ENCODE measurements at places on chromosomes 3 and 15.

GRCh38 chr3:42117175-42118008, 26.2 kb downstream of the TRAK1 start:
- peak; percentile 35 for DNase-seq

DNA sequence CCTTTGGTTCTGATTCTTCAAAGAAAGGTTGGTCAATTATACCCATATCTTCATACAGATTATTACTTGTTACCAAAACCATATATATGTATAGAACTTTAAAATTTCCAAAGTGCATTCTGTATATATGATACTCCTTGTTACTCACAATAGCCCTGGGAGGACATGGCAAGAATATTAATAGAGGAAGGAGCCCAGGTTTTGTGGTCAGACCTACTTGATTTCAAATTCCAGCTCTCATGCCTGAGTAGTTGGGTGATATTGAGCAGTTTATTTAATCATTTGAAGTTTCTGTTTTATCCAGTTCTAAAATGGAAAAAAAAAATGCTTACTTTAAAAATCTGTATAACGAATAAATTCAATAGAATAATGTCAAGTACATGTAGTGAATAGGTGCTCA, 2.5 kb downstream of the IL1RAP start:
- DNase-seq, result peak; percentile 51

- DNase-seq, result no peak
Measured at GRCh38 chr3:14831916-14832450, 13.2 kb downstream of the FGD5 start.

GRCh38 chr3:59764171-59764570, 714.3 kb upstream of the CFAP20DC start:
- no peak for DNase-seq

GRCh38 chr3:141237701-141238521, 6.3 kb downstream of the PXYLP1 start:
- DNase-seq, result no peak

DNA sequence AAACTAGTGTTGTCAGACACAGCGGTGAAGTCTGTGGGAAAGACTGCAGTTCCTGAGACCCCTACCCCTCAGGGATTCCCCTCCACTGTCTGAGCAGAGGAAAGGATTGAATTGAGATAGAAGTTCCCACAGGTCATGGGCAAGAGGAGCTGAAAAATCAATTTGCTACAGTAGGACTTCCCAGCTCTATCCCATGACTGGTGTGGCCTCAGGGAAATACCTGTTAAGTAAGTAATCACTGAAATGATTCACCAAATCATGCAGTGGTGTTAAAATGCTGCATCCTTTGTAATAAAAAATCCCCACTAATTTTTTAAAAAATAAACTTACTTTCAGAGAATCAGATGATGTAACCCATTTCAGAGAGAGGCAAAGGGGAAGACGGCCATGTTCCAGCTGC, 45.0 kb upstream of the SPRED1 start:
- peak; percentile 83 for DNase-seq

DNA sequence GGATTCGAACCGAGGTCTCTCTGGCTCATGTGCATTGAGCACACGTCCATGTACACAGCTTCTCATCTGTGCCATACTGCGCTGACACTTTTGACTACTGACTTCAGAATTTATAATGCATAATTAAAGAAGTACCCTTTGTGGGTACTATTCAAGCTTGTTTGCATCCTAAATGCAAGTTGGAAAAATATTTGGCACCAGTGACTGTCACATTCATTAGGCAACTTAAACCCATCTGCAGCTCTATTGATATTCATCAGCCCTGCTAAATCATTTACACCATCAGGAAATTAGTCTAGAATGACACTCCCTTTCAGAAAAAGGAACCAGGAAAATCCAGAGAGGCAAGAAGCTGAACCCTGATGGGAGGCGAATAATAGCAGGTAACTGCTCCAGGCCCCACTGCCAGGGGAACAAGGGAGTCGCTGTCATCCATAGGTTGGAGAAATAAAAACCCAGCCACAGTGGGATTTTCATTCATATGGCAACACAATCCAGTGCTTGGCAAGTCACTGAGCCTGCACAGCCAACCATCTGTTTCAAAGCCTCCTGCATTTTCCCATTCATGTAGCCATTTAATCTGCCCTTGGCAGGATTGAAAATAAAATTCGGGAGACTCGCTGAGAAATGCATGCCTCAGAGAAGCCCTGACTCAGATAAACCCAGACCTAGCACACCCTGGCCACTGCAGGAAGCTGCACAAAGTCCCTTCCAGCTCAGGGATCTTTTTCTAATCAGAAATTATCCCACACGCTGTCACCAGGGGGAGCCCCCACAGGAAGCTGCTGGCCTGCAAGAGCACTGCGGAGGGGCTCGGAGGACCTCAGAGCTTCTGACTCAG, 103.0 kb upstream of the VEPH1 start:
- DNase-seq, result peak; percentile 58

GRCh38 chr15:37792351-37792750, 142.1 kb upstream of the TMCO5A start:
- peak; percentile 7 for DNase-seq

- DNase-seq, result no peak
Measured at GRCh38 chr3:107684431-107684925, 161.7 kb downstream of the BBX start.

DNA sequence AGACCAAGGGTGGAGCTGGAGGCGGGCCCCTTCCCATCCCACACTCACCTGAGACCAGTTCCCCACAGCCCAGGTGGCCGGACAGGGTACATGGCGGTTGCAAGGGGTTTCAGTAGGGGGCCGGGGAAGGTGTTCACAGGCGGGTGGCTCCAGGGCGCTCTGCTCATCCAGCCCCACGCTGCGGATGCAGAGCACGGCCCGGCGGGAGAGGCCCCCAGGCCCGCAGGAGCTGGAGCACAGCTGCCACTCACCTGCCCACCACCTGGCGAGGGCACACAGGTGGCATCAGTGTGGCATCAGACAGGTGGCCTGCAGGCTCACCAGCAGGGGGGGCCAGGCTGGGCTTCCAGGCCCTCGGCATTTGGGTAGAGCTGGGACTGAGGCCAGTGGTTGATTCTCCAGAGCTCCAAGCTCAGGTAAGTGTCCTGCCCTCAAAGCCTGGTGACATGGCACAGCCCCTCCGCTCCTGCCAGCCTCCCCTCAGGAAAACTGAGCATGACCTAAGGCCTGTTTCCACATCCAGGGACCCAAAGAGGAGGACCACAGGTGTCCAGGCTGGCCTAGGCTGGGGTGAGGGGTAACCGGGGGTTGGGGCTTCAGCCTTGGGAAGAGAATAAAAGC, 43.8 kb downstream of the ADAMTS7 start:
- DNase-seq, result no peak
